ENCODE measurements at places on chromosomes 12 and 14.

DNA sequence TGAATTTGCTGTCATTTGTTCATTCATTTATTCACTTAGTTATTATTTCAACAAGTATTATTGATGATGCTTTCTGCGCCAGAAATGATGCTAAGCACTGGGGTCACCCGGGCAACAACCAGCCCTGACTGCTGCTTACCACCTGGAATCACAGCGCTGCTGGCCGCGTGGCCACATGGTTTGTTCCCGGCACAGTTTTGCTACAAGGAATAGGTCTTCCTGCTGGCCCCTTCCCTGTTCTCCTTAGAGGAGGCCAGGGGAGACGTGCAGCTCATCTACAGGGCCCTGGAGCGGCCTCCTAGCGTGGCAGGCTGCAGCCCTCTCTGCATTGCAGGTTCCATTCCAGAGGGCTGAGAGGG is 7.0 kb downstream of the JDP2 start:
- no peak for DNase-seq

DNA sequence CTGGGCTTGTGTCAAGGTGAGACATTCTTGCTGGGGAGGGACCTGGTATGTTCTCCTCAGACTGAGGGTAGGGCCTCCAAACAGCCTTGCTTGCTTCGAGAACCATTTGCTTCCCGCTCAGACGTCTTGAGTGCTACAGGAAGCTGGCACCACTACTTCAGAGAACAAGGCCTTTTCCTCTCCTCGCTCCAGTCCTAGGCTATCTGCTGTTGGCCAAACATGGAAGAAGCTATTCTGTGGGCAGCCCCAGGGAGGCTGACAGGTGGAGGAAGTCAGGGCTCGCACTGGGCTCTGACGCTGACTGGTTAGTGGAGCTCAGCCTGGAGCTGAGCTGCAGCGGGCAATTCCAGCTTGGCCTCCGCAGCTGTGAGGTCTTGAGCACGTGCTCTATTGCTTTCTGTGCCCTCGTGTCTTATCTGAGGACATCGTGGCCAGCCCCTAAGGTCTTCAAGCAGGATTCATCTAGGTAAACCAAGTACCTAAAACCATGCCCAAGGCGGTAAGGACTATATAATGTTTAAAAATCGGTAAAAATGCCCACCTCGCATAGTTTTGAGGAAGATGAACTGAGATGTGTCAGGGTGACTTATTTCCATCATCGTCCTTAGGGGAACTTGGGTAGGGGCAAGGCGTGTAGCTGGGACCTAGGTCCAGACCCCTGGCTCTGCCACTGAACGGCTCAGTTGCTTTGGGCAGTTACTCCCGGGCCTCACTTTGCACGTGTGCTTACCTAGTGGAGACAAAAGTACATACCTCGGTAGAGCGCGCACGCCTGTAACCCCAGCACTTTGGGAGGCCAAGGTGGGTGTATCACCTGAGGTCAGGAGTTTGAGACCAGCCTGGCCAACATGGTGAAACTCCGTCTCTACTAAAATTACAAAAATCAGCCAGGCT is 4.3 kb downstream of the GAPDH start:
- DNase-seq, result no peak

DNA sequence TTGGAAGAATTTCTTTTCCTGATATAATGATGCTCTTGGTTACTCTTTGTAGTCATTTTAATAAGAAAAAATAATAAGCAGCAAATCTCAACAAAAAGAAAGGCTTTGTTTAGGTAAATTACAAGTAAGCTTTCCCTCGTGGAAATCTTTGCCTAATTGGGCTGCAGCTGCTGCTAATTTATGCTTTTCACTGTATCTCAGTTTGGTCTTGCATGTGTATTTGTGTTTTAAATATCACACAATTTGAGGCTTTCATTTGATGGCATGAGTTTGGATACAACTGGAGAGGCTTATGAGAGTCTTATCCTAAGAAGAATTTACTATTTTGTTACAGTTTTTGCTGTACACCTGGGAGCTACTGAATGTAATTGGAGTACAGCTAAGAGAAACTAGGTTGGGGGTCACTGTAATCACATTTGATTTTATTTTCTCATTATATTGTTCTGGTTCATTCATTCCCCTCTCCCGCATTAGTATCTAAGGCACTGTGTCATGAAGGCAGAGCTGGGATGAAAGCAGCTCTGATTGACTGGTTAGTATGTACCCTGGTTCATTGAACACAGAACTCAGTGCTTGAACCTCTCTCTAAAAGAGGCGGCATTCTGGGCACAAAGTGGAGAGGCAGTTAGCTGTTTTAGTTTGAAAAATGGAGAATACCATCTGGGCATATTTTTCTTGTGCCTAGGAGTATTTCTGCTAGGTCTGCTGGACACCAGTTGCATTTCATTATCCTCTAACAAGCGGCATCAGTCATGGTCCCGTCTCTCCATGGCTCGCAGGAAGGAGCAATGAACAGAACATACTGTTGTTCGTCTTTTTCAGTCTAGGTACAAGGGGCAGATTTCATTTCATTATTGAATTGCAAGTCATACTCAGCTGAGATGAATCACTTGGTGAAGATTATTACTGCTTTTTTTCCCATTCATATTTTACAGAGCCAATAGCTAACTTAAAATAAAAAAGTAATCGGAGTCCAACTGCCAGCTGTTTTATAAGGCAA is 118.0 kb upstream of the TMEM260 start:
- no peak for DNase-seq

DNA sequence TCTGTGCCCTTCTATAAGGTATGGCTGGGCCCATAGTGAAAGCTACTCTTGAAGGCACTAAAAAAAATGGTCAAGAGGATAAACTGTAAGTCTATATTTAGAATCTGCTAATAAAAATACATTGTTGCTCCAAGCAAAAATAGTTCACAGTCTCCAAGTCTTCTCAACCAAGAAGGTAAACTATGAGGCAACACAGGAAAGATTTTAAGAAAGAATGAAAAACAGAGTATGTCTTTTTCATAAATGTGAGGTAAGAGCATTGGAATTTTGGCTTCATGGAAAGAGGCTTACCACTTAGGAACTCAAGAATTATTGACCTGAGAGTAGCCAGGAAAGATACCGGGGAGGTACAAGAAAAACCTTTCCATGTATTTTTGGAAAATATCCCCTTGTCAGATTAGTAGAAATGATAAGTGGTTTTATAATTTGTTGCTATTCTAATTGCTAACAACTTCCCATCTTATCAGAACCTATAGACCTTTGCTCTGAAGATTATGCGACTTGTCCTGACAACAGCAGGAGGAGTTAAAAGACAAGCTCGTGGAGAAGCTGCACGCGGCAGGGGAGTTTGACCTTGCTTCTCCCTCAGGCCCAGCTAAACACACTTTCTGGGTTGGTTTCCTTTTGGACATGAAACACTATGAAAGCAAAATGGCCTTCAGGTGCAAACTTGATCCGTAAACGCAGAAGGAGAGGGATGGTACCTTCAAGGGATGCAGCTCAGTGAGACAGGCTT is 238.1 kb downstream of the FOXN3 start:
- DNase-seq, result no peak

GRCh38 chr14:52446355-52446754 is 106.0 kb downstream of the TXNDC16 start:
- no peak for DNase-seq

DNA sequence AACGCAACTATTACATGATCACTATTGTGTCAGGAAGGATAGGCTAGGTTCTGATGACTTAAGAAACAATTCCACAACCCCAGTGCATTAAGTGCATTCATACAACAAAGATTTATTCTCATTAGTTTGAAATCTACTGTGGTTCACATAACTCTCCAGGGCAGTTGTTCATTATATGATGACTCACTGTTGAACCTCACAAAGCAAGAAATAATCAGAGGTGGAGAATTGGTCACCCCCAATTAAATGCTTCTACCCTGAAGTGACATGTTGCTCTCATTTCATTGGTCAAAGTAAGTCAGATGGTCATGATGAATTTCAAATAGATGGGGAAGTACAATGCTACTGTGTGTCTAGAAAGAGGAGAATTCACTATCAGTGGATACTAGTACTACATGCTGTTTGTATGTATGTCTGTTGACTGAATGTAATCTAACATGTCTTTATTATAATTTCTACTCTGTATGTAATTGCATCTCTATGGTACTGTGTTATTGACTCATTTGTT is 6.1 kb upstream of the HELB start:
- no peak for DNase-seq

- no peak for DNase-seq
Measured at GRCh38 chr12:48160807-48161206, 3.5 kb upstream of the ASB8 start.

DNA sequence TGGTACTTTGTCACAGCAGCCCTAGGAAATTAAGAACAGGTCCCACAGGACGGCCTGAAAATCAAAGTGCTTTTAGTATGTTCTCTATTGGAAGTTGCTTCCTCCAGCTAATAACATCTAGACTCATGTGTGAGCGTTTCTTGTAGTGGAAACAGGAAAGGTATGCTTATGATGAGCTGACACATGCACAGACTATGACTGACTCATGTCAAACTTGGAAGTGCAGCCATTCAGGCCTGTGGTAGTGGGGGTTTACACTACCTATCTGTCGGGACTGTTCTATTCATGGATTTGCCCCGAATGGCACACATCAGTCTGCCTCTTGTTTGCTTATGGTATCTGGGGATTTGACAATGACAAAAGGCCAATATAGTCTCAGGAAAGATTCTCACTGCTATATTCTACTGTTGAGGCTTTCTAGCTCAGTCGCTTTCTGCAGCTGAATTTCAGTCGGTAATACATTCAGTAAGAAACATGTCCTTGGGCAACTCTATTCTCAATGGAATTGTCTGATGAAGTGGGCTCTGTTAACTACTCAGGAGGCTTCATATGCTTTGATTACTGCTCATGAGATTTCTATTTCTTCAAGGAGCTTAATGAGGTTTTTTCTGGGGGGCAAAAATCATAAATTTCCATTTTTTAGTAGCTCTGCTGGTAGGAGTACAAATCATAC is 270.3 kb upstream of the DAAM1 start:
- DNase-seq, result no peak

DNA sequence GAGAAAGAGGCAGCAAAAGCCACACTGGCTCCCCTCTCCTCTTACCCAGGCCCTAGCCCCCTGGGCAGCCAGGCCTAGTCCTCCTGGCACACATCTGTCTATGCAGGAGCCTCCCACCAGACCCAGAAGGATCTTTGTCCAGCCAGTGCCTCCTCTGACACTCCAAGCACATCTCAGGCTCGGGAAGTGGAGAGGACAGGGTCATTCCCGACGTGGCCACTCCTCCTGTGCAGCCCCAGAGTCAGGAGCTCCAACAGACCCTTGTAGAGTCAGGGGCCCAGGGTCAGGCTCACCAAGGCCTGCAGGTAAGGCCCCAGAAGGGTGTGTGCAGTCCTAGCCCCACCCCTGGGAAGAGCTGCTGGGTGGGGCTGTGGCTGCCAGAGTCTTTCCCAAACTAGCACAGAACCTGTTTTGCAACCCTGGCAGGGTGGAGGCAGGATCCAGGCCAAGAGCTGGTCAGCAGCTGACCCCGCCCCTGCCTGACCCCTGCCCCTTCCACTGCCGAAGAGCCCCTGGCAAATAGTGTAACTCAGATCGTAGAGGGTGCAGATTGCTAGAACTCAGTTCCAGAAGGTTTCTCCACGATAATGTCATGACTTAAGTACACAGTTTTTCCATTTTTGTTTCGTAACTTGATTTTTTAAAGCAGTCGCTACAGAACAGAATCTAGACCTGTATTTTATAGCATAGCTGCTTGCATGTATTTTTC is 26.6 kb upstream of the PNMA1 start:
- no peak for DNase-seq

- no peak for DNase-seq
Measured at GRCh38 chr12:44384136-44384535, 492.0 kb downstream of the NELL2 start.

GRCh38 chr12:5512601-5512970 is 80.7 kb downstream of the NTF3 start:
- no peak for DNase-seq

- DNase-seq, result peak; percentile 63
Measured at GRCh38 chr12:14961466-14962152, at the start of gene ARHGDIB. TSS of gene ARHGDIB (minus strand) at chr12:14961601. CDS start at chr12:14950712, 10,889 bp downstream.

- no peak for DNase-seq
Measured at GRCh38 chr14:70753518-70753953, 55.8 kb downstream of the MAP3K9 start.

DNA sequence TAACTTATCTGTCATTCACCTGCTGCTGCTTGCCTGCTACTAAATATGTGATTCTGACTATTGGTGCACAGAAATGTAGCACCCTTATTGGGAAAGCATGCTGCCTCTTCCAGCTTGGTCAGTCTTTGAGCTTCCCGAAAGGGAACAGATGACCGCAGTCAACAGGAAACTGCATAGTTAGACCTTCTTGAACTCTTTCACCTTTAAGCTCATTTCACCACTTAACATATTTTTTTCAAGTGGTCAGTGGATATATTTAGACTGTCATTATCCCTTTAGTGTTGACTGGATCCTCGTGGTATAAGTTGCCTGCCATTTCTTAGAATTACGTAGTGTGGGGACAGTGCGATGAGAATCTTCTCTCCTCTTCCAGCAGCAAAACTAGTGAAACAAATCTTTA is 224.9 kb downstream of the FBXL14 start:
- DNase-seq, result no peak

- no peak for DNase-seq
Measured at GRCh38 chr12:77645966-77646598, 184.6 kb upstream of the NAV3 start.

- no peak for DNase-seq
Measured at GRCh38 chr12:92987362-92987761, 58.3 kb upstream of the EEA1 start.

DNA sequence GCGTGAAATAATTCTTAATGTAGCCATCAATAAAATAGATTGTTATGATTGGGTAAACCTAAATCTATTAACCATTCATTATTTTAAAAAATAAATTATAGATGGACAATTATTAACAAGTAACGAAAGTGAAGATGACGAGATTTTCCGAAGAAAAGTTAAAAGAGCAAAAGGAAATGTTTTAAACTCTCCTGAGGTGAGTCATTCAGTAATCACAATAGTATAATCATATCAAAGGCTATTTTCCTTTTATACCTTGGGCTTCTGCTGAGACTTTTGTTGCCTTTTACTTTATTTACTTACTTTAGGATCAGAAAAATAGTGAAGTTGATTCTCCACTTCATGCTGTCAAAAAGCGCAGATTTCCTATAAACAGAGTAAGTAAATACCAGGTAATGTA is 45.6 kb downstream of the FANCM start:
- no peak for DNase-seq

- no peak for DNase-seq
Measured at GRCh38 chr12:77888611-77889010, 57.9 kb downstream of the NAV3 start.

GRCh38 chr14:102264355-102264754 is 40.6 kb downstream of the MOK start:
- DNase-seq, result no peak
